SK-N-MC (cell line): ENCODE measurements at places on chromosomes 16 and 17.

DNA sequence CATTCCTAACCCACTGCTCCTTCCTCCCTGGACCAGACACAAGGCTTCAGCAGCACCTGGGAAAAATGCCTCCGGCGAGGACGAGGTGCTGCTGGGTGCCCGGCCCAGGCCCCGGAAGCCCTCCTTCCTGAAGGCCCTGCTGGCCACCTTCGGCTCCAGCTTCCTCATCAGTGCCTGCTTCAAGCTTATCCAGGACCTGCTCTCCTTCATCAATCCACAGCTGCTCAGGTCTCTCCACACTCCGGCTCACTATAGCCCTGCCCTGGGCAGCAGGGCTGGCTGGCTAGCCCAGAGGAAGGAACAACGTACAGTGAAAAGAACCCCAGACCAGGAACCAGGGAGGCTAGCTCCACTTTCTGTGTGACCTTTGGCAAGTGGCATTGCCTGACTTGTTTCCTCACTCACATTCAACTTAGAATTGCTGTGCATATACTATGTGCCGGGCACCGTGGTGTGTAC, 26.2 kb downstream of the ABCC3 start:
- no peak for DNase-seq

DNA sequence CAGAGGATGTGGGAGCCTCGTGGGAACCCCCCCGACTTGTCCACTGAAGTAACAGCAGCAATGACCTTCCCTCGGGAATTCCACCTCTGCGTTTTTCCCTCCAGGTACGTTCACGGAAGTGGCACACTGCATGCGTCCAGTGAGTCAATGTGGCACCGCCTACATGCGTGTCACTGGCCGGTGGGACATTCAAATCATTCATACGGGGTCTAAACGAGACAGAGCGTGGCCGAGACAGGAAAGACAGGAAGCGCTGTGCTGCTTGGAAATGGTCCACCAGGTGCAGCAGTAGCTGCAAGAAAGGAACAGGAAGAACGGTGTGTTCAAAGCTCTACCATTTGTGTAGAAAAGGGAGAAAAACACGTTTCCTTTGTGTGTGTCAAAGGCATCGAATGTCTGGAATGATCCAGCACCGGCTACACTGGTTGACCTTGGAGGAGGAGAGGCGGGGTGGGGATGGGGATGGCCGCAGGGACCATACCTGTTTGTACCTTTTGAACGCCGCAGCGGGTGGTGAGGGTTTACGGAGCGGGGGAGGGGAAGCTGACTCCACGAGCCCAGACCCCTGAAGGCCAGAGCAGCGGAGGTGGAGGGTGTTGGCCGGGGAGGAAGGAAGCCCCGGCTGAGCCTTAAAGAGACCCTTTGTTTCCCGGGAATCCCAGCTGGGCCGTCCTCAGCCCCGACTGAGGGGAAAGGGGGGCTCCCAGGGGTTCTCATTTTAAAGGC, 1.7 kb upstream of the PGAP6 start:
- no peak for DNase-seq

- DNase-seq = no peak
Observed at GRCh38 chr16:12081048-12081404, 104.5 kb downstream of the SNX29 start.

- DNase-seq = no peak
Observed at GRCh38 chr16:30894540-30895368, 877 bp upstream of the BCL7C start.

DNA sequence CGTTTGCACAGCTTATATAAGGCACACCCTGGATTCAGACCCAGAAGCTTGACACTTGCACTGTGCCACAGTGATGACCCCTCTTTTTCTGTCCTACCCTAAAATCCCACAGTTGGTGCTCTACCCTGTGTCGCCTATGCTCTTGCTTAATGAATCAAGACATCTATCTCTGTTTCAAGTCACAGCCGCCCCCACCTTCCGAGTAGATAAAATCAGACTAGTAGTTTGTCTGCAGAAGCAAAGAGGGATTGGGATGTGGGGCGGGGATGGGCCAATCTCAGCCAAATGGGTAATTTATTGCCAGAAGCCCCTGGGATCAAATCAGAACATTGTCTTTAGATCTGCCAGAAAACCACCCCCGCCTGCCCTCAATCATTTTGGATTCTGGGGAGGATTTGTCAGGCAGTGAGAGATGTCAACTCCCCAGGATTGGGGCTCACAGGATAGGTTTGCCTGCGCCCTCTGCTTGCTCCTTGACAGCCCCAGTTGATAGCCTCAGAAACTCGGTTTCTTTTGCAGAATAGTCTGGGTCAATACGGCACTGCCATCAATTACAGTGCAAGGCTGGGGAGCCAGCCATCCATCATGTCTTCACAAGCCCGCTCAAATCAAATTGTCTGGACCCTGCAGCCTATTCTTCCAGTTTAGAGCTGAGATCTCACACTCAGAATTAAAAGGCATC, 520.8 kb downstream of the GRIN2A start:
- DNase-seq = no peak

GRCh38 chr17:9957244-9957643, 52.2 kb upstream of the RCVRN start:
- no peak for DNase-seq

DNA sequence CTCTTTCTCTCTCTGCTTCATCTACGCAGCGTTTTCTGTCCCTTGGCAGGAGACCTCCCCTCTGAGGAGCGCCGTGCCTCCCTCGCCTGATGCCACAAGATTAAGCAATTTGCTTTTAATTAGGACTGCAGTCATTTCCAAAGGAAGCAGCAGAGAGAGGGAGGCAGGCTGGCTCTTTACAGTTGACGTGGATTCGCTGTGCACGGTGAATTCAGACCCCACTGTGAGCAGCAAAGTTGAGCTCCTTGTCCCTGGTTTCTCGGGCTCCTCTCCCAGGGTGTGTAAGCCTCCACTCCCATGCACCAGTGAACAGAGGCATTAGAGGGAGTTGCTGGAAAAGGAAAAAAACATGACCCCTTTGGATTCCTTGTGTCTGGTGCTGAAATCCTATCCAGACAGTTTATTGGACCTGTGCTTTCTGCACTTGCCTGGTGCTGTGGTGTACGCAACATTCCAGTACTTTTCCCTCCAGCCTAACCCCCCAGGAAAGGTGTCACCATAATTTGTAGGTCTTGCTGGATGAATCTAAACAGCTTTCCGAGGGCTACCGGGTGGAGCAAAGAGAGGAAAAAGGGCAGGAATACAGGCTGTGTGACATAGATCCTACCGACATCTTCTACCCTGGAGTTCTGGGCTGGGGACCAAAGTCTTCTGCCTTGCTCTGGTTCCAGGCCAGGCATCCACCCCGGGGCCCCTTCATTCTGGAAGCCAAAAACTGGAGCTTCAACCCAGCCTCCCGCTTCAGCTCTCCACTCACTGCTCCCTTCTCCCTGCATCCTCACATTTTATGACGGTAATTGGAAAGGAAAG, 171.0 kb downstream of the MAF start:
- no peak for DNase-seq

GRCh38 chr17:71842986-71843385, 277.8 kb upstream of the SOX9 start:
- no peak for DNase-seq

DNA sequence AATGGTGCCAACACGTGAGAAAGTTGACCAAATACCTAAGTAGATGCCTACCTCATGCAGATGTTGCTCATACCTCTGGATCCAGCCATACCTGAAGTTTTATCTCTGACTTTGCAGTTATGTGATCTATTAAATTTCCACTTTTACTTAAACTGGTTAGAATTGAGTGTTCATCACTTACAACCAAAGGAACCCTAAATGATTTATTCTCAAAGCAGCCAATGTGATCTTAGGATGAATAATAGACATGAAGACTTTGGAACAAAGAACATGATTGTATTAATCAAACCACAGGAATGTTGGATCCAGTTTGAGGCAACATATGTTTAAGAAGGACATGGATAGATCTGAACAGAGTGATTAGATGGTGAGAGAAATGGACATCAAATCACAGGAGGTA, 68.7 kb downstream of the IRX6 start:
- DNase-seq = no peak

- DNase-seq = no peak
Observed at GRCh38 chr17:19546289-19547065, 12.8 kb downstream of the SLC47A1 start.

DNA sequence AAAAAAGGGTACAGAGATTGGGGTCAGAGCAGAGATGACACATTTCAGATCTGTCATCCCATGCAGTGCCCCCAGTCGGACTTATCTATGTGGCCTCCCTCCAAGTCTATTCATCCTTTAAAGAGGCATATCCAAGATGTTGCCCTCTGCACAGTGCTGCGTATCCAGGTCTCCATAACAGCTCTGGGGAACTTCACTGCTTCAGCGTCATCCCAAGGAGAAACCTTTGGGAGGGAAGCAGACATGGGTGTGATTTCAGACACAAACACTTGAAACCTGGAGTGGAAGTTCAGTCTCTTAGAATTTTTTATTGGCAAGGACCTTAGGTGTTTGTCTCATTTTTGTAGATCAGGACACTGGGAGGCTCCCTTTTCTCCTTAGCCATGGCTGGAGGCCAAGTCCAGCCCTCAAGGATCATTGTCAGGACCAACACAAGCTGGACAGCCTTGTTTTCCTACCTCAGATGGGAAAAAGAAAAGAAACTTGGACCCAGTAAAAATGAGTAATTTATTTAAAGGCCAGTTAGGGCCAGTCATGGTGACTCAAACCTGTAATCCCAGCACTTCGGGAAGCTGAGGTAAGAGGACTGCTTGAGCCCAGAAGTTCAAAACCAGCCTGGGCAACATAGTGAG, 23.9 kb upstream of the NLK start:
- DNase-seq = no peak

DNA sequence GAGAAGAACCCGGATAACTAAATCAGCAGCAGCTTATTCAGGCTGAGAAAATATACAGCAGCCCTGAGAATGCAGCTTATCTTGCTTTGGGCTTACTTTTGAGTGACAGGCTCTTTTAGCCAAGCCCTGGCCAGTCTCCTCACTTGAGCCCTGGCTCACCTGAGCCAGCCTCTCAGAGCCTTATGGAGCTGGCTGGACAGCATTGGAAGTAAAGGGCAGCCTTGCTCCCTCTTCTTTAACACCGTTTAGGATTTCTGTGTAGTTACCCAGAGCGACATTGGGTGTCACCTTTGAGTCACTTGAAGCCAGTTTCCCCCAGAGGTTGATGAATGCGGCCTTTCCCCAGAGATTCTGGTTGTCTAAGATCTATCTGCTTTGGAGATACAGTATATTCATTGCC, 7.7 kb upstream of the NPIPB2 start:
- no peak for DNase-seq

DNA sequence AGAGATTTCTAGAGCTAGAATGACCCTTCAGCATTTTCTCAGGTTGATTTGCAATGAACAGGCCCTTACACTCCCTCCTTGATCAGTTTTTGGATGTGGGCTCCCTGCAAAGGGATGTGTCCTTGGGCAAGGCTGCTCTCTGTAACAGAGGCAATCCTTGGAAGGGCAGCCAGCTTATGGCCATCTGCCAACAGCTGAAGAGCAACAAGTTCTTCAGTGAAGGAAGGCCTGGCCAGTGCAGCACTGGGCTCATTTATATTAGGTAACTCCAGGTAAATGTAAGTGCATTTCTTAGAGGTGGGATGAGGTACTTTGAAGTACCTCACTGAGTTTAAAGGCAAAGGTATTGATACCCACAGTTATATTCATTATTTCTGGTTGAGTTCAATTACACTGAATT, 114.3 kb upstream of the KCNJ16 start:
- DNase-seq = no peak

- no peak for DNase-seq
Observed at GRCh38 chr16:12798846-12799245, 4.8 kb downstream of the CPPED1 start.

- no peak for DNase-seq
Observed at GRCh38 chr17:83125515-83126274, 46.3 kb downstream of the METRNL start.

- no peak for DNase-seq
Observed at GRCh38 chr16:47461598-47462266, 601 bp downstream of the PHKB start.

DNA sequence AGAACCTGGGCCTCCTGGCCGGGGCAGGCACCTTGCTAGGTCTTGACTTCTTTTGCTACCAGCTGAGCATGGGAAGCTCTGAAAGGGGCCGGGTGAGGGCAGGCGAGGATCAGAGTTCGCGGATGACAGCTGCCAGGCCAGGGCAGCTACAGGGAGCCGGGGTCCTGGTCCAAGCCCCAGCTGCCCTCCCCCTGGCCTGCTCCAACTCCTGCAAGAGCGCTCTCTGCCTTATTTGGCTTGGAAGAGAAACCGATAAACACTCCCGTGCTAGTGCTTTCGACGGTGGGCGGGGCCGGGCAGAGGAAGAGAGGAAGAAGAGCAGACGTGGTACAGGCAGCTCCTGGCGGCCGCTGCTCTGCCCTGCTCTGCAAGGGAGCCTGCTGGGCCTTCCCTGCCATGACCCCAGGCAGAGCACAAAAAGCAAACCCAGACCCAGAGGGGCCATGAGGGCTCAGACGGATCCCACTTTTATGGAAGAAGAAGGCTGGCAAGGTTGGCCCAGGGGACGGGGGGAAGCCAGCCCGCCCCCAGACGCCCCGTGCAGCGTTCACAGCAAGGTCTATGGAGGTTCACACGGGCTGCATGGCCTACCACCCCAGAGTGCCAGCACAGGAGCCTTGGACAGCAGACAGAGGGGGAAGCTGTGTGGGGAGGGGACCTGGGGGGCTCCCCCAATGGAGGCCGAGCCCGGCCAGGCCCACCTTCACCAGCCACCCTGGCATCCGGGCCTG, 25.6 kb downstream of the PIEZO1 start:
- no peak for DNase-seq

DNA sequence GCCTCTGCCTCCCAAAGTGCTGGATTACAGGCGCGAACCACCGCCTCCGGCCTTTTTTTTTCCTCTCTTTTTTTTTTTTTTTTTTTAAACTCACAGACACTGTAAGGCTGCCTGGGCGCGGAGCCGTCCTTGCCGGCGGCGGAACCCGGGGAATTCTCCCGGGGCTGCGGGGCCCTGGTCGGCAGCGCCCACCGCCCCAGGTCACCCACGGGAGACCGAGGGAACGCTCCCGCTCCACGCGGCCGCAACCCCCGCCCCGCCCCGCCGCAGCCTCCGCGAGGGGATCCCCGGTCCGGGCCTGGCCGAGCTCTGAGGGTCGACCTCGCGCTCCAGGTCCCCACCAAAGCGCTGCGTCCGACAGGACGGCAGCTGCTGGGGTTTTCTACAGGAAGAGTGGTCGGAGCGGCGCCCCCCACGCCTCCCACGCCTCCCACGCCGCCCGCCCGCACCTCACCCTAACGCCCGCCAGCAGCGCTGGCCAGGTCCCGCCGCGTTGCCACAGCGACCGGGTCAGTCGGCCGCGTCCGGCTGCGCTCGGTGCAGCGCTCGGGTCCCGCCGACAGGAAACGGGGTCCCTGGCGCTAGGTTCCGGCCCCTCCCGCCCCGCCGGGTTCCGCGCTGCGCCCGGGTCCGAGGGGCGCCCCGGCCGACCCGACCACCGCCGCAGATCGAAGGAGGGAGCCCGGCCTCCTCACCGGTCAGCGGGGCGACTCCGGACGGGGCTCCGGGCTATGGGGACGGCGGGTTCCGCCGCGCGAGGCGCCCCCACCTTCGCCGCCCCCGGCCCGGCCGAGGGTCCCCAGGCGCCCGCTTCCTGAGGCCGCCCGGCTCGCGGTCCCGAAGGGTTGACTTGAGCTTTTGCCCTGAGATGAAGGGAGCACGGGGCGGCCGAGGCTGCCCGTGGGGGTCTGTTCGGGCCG, at the start of gene CCDC57:
TSS of gene CCDC57 (minus strand) at position 512 of the 920 bp plus-strand sequence. CDS start 10,898 bp downstream, outside the sequence.
- DNase-seq = no peak
